Mesenteric fat pad (tissue), 1 donor: ENCODE measurements at places on chromosomes 7 and 10.

- DNase-seq: no peak
Observed at GRCh38 chr7:70434376-70434775, 697.6 kb upstream of the GALNT17 start.

DNA sequence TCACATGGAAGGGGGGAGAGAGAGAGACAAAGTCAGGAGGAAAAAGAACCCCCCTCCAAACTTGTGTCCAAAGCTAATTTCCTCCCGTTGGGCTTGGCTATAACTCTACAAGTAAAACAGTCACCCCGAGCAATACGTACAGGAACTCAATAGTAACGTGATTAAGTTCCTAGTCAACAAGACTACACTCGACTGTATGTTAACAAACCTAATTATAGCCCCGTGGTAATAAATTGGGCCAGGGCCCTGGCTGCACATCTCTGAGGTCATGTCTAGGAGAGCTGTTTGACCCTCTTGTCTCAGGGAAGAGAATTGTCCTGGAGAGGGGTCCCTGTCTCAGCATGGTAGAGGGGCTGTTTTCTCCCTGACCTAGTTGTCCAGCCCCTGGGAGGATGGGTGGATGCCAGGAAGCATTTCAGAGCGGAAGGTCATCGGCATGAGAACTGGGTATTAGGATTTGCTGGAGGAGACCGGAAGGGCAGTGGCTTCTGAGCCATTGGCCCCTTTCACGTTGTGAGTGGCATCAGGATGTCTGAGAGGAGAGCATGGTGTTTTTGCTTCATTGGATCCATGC, 60.2 kb upstream of the COMTD1 start:
- no peak for DNase-seq

GRCh38 chr7:15326044-15326644, 235.7 kb downstream of the AGMO start:
- DNase-seq: no peak

DNA sequence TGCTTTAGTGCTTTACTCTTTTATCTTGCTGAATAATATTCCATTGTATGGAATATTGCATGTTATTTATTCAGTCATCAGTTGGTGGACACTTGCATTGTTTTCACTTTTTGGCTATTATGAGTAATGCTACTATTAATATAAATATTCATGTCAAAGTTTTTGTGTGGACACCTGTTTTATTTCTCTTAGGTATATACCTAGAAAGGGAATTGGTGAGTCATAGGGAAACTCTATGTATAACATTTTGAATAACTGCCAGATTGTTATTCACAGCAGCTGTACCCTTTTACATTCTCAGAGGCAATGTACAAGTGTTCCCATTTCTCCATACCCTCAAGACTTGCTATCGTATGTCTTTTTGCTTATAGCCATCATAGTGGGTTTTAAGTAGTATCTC, 268.7 kb downstream of the SEMA3A start:
- no peak for DNase-seq

DNA sequence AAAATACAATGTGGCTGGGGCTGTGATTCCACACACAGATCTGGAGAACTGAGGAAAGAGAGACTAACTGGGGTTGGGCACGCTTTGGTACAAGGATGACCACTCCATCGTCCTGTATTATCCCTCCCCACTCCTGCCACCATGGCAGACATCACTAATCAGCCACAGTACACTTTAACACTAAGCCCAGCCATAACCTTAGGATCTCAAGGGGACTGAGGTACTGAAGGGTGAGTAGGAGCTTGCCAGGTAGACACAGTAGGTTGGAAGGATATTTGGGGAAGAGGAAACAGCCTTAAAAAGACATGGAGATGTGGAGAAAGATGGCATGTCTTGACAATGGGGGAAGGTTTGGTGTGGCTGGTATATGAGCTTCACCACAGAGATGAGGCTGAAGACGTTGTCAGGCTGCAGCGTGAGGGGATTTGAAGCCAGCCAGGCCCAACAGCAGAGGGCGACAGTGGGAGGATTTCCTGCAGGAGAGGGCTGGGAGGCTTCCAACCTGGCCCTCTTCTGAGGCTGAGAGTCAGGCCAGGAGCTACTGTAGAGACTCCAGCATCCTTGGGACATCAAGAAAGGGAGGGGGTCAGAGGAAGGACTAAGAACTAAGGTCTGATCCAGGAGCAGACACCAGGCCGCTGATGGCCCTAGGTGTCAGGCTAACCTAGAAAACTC, 58.6 kb upstream of the COL13A1 start:
- no peak for DNase-seq

- no peak for DNase-seq
Observed at GRCh38 chr10:75723319-75723980, 292.0 kb downstream of the LRMDA start.

DNA sequence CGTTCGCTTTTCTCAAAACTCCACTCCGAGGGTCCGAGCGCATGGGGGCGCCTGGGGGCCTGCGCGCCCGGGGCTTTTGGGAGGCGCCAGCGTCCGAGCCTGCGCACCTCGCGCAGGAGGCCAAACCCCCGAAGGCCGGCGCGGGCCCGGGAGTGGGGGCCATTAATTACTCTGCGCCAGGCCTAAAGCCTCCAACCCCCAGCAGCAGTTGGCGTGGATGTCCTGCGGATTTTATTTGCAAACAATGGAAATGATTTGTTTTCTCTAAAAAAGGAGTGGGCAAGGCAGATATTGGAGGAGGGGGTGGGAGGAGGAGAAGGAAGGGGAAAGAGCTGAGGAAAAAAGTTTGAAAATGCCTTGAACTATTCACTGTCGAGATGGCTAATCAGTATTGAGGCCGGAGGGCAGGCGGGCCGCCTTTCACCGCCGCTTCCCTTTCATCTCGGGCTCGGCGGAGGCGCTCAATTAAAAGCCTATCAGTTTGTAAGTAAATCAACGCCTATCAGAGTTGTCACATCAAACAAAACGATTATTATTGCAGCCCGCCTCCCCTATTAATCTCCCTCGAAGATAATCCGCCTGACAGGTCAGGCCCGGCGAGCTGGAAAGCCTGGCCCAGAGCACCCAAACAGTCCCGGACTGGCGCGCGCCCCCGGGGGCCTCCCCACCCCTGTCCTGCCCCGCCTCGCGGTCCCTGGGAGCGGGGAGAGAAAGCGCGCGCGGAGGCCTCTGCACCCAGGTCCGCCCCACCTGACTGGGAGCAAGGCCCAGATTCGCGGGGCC, 3.4 kb upstream of the ZNF503 start:
- no peak for DNase-seq

DNA sequence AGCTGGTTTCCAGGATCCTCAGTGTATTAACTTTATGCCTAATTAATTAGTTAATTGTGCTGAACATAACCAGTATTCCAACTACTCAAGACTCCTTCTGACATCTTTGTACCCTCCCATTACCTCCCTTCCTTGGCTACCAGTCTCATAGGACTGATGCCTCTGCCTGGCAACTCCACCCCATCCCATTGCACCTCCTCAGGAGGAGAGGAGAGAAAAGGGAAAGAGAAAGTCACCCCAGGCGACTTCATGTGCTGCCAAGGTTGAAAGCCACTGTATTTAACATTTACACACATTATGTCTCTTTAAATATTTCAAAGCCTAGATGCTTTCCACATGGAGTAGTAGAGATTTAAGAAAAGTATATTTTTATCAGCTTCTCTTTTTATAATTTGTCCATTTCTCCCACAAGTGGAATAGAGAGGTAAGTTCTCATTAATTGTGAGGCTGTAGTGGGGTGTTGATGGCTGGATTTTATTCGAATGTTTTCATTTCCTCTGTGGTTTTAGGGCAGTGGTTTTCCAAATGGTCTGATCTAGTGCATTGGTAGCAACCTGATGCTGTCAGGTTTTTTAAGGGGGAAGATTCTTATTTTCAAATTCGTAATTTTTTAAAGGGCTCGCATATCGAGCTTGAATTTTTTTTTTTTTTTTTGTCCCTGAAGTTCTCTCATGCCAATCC, 148.0 kb downstream of the BICC1 start:
- DNase-seq: no peak

- no peak for DNase-seq
Observed at GRCh38 chr7:93062599-93062998, 55.2 kb downstream of the SAMD9 start.

DNA sequence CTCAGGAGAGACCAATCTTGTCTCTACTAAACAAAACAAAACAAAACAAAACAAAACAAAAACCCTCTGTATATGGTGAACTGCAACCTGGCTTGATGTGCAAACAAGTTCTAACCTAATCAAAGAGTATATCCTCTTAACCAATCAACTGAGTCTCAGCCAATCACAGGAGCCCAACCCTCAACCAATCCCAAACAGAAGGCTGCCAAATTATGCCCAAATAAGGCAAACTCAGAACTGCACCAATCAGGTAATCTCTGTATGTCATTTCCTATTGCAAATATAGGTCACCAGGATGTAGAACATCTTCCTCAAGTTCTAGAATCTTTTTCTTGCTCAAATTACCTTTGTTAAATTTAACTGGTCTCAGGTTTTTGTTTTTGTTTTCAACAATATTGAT, 5.2 kb downstream of the FAM133B start:
- DNase-seq: no peak
